Thymus (tissue), 14 donors: ENCODE measurements at places on chromosomes 13 and 19. TPM values are rescaled to one million over a fixed set of nuclear protein-coding genes. Genes with fewer than 3 reads are reported as not detected.

The MYO1F gene
- total RNA-seq, result 9.9 TPM

The SYDE1 gene
- 0.94 TPM for total RNA-seq

The NR2F6 gene
- total RNA-seq, result 9.4 TPM

The GRIN3B gene
- total RNA-seq, result under 0.01 TPM

The KLK2 gene
- under 0.01 TPM for total RNA-seq

The CYP4F2 gene
- 0.09 TPM for total RNA-seq

- no peak for DNase-seq
Measured at GRCh38 chr19:15304140-15304705, 28.1 kb downstream of the BRD4 start.

DNA sequence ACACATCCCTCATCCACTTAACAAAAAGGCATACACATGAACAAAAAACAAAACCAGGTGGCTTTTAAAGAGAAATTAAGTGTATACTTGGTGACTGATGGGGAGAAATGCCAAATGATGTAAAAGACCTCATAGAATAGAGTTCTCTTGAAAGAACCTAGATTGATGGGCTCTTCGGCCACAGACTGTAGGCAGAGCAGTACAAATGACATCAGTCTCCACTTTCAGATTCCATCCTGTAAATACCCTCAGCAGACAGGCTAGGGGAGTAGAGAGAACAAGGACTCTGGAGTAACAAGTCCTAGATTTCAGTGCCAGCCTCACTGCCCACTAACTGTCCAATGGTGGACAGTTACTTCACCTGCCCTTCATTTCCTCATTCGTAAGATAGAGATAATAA, 203.8 kb downstream of the MZT1 start:
- no peak for DNase-seq

GRCh38 chr13:97191142-97191541, 31.0 kb upstream of the MBNL2 start:
- DNase-seq, result no peak

GRCh38 chr13:104847922-104848321, 1687.5 kb downstream of the EFNB2 start:
- DNase-seq, result no peak

- peak; percentile 63 for DNase-seq
Measured at GRCh38 chr19:55353803-55354697, 469 bp downstream of the COX6B2 start.

GRCh38 chr19:53994811-53995210, 3.4 kb downstream of the CACNG6 start:
- no peak for DNase-seq

GRCh38 chr19:44573627-44574026, 39.7 kb upstream of the IGSF23 start:
- DNase-seq, result no peak

DNA sequence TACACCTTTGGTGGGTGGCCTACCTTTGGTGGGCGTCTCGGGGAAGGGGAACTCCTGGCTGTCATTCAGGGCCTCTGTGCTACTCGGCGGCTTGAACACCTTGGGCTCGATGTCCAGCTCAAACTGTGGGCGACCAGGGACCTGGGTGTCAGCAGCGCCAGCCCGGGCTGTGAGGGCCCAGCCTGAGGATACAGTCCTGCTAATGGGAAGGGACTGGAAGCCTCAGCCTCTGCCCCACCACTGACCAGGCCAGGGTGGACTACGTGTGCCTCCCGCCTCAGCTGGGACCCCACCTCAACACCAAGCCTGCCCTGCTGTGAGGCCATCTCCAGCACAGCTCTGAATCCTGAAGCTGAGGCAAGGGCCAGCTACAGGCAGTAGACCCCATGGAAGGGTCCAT, 7.7 kb downstream of the TMEM259 start:
- DNase-seq, result no peak

DNA sequence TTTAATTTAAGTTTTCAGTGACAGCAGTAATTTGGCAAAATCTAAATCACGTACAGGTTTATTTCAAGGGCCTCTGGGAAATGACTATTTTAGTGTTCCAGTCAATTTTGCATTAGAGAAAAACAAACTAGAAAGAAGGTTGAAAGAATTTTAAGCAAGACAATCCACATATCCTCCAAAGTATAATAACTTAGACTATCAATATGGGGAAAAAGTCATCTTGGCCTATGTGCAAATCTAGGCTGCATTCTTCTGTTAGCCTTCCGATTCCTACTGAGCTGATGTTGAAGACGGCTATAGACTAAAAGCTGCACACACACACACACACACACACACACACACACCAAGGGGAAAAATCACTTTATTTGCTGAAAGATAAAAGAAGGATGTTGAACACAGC, 81.3 kb downstream of the SLITRK6 start:
- DNase-seq, result no peak

GRCh38 chr19:2275588-2276428, 6.2 kb downstream of the PEAK3 start:
- no peak for DNase-seq

- DNase-seq, result no peak
Measured at GRCh38 chr19:7427944-7428343, 60.9 kb downstream of the PEX11G start.

DNA sequence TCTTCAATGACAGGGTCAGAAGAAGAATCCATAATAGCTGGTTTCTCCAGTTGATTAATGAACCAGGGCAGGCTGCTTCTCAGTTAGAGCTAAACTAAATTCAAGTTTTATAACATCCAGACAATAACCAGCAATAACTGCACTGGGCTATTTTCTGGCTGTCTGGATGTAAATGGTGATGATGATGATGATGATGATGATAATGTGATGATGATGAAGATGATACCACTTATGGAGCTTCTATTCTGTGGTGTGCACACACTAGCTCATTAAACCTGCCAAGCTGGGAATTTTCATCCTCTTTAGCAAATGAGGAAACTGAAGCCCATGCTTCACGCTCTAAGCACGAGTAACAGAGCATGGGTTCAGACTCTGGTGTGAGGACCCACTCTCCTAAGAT, 132.2 kb downstream of the OXGR1 start:
- no peak for DNase-seq

- DNase-seq, result no peak
Measured at GRCh38 chr13:112159575-112160547, 92.9 kb downstream of the SOX1 start.

GRCh38 chr19:556611-557382, 12.9 kb downstream of the GZMM start:
- no peak for DNase-seq

GRCh38 chr13:34869696-34870095, 72.4 kb upstream of the NBEA start:
- no peak for DNase-seq

DNA sequence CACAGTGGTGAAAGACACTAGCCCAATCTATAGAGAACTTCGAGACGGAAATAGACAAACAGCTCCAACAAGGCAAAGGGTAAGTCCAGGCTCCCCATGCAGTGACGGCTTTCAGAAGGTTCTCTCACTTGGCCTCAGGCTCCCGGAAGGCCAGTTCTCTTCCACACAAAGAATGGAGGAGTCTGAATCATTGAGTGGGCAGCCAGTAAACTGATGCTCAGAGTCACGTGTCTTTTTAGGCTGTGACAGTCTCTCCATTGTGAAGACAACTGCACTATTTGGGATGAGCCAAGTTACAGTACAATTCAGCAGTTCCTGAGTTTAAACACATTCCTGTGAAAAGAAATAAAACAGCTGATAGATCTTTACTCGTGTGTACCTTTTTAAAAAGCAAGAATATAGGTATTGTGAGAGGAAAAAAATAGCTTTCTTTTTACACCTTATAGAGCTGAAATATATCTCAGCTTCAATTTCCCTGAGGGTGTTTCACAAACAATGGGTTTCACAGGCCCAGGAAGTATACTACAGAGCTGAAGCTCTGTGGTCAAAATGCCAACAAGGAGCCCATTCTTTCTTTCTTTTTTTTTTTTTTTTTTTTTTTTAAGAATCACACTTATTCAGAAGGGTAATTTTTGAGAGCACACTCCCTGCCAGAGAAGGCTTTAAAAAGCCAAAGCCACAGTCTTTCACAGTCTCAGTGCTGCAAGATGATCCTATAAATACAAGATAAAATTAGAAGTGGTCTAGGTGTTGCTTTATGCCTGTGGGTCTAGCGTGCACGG, 135.1 kb downstream of the FREM2 start:
- no peak for DNase-seq

GRCh38 chr13:64256751-64257150, 2841.1 kb upstream of the PCDH20 start:
- DNase-seq, result no peak
